ENCODE measurements at places on chromosomes 13 and 19. TPM values are rescaled to one million over a fixed set of nuclear protein-coding genes. Genes with fewer than 3 reads are reported as not detected.

- H3K4me3 ChIP-seq, result no peak overlapping the region
- no peaks in the 10 kb centered on the region for H3K27me3 ChIP-seq
- H3K4me1 ChIP-seq, result peaks cover 12% of the 10 kb centered on the region
- no peak for DNase-seq
- H3K36me3 ChIP-seq, result no peaks in the 10 kb centered on the region
- peak overlapping the region; percentile 36 for H3K27ac ChIP-seq
Observed at GRCh38 chr19:5983367-5983955, 5.5 kb upstream of the RANBP3 start.

DNA sequence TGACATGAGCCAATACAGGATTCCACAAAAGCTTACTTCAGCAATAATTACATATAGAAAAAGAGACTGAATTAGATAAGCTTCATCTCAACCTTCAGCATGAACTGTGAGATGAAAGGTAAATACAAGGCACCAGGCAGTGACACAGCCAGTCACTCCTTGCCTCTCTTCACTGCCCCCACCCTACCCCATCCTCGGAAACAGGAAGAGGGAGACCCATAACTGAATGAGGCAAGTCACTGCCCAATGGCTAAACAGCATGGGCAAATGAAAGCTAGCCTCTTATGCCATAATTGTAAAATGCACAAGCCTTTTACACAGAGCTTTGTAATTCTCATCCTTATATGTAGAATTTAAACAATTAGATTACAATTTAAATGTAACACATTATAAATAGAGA is 1.7 kb downstream of the ZNF160 start:
- H3K36me3 ChIP-seq, result peaks cover 4% of the 10 kb centered on the region
- H3K27ac ChIP-seq, result no peak overlapping the region
- peak overlapping the region; percentile 96 for H3K4me3 ChIP-seq
- DNase-seq, result no peak
- peaks cover 24% of the 10 kb centered on the region for H3K4me1 ChIP-seq

GRCh38 chr13:113016526-113017295 is 47.7 kb downstream of the MCF2L start:
- H3K27me3 ChIP-seq, result no peaks in the 10 kb centered on the region
- H3K27ac ChIP-seq, result no peak overlapping the region
- no peak overlapping the region for H3K4me3 ChIP-seq
- DNase-seq, result no peak

DNA sequence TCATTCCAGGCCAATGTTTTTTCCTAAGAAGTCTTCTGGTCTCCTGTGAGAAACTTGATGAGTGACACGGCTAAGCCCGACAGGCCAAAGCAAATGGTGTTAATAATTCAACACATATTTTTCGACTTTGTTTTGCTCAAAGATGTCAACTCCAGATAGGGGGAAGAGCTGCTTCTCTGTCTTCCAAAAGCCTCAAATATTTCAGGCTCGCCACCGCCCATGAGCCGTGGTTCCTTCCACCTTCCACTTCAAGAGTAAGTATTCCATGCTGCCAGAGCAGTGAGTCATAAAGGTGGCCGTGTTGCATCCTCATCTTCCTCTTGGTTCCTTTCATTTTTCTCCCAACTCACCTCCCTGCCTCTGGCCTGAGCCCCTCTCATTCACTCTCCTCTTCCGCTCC is 272.6 kb downstream of the EFNB2 start:
- H3K36me3 ChIP-seq, result no peaks in the 10 kb centered on the region
- no peak overlapping the region for H3K27ac ChIP-seq
- H3K4me1 ChIP-seq, result no peaks in the 10 kb centered on the region
- H3K4me3 ChIP-seq, result no peak overlapping the region
- DNase-seq, result no peak

DNA sequence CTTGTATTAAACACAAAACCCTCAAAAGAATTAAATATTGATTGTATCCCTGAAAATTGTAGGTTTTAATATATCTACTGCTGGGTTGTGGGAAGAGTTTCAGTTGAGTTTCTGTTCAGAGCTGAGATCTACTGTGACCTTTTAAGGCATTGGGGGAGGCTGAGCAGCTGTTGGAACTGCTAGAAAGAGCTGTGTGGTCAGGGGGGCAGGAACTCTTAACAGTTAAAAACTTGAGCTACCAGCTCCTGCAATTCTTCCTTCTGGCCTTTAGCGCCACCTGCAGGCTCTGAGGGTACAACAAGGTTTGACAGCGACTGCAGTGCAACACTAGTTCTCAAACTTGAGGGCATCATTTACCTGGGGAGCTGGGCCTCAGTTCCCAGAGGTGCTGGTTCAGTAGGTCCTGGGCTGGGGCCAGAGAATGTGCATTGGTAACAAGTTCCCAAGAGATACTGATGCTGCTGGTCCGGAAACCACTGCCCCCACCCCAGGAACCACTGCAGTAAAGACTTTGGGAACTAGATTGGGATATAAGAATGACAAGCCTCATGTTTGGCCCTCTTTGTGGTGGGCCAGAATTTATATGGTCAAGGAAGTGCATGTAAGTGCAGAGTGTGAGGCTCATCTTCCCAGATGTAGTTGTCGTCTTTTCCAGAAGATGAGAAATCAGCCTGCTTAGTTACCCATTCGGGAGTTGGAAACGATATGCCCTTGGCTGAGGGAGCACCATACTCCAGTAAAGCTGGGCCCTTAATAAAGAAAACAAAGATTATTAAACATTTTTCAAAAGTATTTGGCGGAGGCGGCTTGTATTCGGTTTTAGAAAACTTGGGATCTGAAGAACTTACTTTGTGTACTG is 2.6 kb downstream of the RNASEH2B start:
- H3K36me3 ChIP-seq, result no peaks in the 10 kb centered on the region
- H3K27ac ChIP-seq, result peak overlapping the region; percentile 89
- no peaks in the 10 kb centered on the region for H3K27me3 ChIP-seq
- peak; percentile 94 for DNase-seq
- peaks cover 54% of the 10 kb centered on the region for H3K4me1 ChIP-seq

- H3K4me1 ChIP-seq, result peaks cover 11% of the 10 kb centered on the region
- peaks cover 87% of the 10 kb centered on the region for H3K27me3 ChIP-seq
- DNase-seq, result no peak
- no peak overlapping the region for H3K27ac ChIP-seq
- no peaks in the 10 kb centered on the region for H3K36me3 ChIP-seq
- no peak overlapping the region for H3K4me3 ChIP-seq
Observed at GRCh38 chr19:4586691-4587090, 27.2 kb upstream of the SEMA6B start.

DNA sequence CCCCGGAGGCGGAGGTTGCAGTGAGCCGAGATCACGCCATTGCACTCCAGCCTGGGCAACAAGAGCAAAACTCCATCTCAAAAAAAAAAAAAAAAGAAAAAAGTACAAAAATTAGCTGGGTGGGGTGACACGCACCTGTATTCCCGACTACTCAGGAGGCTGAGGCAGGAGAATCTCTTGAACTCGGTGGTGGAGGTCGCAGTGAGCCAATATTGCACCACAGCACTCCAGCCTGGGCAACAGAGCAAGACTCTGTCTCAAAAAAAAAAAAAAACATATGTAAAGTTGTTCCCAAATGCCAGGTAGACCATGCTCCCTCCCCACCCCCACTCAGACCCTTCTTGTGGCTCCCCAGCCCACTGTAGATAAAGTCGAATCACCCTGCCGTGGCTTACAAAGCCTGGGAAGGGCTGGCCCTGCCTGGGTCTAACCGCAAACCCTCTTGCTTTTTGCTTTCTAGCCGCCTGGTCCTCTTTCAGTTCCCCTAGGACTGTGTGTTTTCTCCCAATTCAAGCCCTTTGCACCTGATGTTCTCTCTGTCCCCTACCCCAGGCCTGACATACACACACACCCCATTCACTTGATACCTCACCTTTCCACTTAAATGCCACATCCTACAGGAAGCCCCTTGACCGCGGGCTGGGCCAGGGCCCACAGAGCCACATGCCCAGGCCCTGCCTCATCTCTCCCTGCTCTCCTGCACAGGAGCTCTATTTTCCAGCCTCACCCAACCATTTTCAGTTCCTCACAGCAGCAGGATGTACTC is 34.4 kb downstream of the MAP4K1 start:
- H3K4me3 ChIP-seq, result no peak overlapping the region
- peak; percentile 24 for DNase-seq
- H3K36me3 ChIP-seq, result no peaks in the 10 kb centered on the region
- no peaks in the 10 kb centered on the region for H3K4me1 ChIP-seq
- H3K27ac ChIP-seq, result no peak overlapping the region
- H3K27me3 ChIP-seq, result no peaks in the 10 kb centered on the region

GRCh38 chr13:41032691-41033376 is 13.7 kb upstream of the ELF1 start:
- H3K27me3 ChIP-seq, result no peaks in the 10 kb centered on the region
- no peak overlapping the region for H3K4me3 ChIP-seq
- no peaks in the 10 kb centered on the region for H3K4me1 ChIP-seq
- DNase-seq, result no peak

GRCh38 chr13:35874704-35875103 is 256.5 kb downstream of the DCLK1 start:
- H3K4me1 ChIP-seq, result no peaks in the 10 kb centered on the region
- no peak for DNase-seq
- no peaks in the 10 kb centered on the region for H3K36me3 ChIP-seq

DNA sequence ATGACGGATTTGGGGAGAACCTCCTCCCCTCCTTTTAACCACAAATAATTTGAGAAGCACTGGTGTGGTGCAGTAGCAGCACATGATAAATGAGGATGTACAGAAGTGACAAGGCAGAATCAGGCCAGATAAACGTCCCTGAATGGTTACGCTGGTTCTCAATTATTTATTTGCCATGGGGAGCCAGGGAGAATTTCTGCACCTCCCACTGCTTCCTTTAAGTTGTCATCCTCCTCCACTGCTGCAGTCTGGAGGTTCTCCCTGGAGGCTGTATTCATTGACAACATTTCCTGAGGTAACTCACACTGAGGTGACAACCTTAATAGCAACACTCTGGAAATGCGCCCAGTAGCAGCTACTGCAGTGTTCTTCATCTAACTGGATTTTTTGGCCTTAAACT is 308.9 kb upstream of the SLITRK1 start:
- DNase-seq, result no peak
- no peak overlapping the region for H3K27ac ChIP-seq
- no peaks in the 10 kb centered on the region for H3K4me1 ChIP-seq
- H3K4me3 ChIP-seq, result no peak overlapping the region

- no peak for DNase-seq
- no peak overlapping the region for H3K4me3 ChIP-seq
- no peaks in the 10 kb centered on the region for H3K27me3 ChIP-seq
- no peaks in the 10 kb centered on the region for H3K4me1 ChIP-seq
Observed at GRCh38 chr13:91046715-91047327, 300.7 kb upstream of the MIR17HG start.

GRCh38 chr13:75414036-75414827 is 67.7 kb downstream of the TBC1D4 start:
- H3K4me3 ChIP-seq, result no peak overlapping the region
- DNase-seq, result no peak
- peaks cover 13% of the 10 kb centered on the region for H3K4me1 ChIP-seq
- H3K27me3 ChIP-seq, result no peaks in the 10 kb centered on the region

DNA sequence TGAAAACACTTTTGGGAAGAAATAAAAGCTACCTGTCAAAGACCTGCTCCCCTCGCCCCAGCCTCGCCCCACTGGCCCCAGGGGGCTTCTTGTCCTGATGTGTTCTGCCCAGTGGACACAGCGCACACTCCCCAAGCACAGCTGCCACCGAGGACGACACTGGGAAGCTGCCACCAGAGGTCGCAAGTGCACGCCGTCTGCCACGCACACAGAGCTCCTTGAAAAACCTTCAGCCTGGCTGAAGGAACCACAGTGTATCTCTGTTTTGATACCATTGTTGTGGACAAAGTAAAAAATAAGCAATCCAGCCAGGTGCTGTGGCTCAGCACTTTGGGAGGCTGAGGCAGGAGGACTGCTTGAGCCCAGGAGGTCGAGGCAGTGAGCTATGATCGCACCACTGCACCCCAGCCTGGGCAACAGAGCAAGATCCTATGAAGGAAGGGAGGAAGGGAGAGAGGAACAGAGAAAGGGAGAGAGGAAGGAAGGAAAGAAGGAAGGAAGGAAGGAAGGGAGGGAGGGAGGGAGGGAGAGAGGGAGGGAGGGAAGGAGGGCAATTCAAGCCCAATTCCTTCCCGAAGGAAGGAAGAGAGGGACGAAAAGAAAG is 57.3 kb downstream of the CEBPG start:
- H3K36me3 ChIP-seq, result no peaks in the 10 kb centered on the region
- no peaks in the 10 kb centered on the region for H3K27me3 ChIP-seq
- H3K27ac ChIP-seq, result no peak overlapping the region

DNA sequence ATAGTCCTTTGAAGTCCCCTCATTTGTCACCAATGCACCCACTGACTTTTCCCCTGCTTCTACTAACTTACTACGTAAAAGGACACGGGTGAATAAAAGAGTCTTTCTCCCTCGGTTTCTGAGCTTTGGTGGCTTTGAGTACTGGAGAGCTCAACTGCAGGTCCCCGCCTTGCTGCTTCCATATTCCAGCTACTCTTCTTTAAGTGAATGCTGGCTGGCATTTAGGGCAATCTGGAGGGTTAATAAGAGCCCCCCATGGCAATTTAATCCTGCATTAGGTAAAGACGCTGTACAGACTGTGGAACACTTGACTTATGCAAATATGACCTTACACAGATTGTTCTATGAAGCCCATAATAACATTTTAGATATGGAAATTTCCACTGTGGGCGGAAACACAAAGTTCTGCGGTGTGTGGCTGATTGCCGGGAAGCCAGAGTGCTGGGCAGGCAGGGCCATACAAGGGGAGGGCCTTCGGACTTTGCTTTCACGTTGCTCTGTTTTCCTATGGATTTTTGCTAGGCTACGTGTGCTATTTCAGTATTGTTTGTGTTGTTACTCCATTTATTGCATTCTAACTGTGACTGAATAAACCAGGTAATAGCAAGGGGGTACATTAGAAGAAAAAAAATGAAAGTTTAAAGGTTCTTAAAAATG is 97.5 kb downstream of the SLC10A2 start:
- H3K4me3 ChIP-seq, result no peak overlapping the region
- H3K36me3 ChIP-seq, result no peaks in the 10 kb centered on the region
- no peaks in the 10 kb centered on the region for H3K4me1 ChIP-seq
- peak; percentile 12 for DNase-seq

- H3K27ac ChIP-seq, result no peak overlapping the region
- no peaks in the 10 kb centered on the region for H3K27me3 ChIP-seq
- H3K36me3 ChIP-seq, result no peaks in the 10 kb centered on the region
- H3K4me3 ChIP-seq, result no peak overlapping the region
- DNase-seq, result no peak
Observed at GRCh38 chr13:21229241-21230024, 53.0 kb downstream of the MRPL57 start.

ADGRE3 gene
- not detected for total RNA-seq

VMAC gene
- 27.1 TPM for total RNA-seq

ATXN8OS gene
- total RNA-seq, result not detected

ZNF566 gene
- total RNA-seq, result 1.9 TPM
